Inflammatory macrophage treated with lipopolysaccharide for 1 hour (primary cell): ENCODE measurements at places on chromosomes 11 and 22.

DNA sequence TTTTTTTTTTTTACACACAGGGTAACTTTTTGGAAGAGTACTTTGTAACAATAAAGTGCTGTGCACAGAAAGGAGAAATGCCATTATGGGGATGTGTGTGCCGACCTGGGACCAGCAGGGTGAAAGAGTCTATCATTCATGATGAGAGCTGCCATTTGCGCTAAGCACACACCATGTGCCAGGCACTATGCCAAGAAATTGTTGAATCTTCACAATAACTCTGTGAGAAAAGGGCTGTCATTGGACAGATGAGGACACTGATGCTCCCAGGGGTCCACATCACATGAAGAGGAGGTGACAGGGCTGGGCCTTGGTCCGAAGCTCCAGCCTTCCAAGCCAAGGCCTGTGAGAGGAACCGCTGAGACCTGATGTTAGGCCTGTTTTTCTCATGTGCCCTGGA lies 5.6 kb downstream of the DUSP18 start:
- DNase-seq, result no peak

- no peak for DNase-seq
Observed at GRCh38 chr11:74019104-74019738, 10.3 kb upstream of the UCP3 start.

- DNase-seq, result no peak
Observed at GRCh38 chr11:82246926-82247325, 486.7 kb downstream of the FAM181B start.

DNA sequence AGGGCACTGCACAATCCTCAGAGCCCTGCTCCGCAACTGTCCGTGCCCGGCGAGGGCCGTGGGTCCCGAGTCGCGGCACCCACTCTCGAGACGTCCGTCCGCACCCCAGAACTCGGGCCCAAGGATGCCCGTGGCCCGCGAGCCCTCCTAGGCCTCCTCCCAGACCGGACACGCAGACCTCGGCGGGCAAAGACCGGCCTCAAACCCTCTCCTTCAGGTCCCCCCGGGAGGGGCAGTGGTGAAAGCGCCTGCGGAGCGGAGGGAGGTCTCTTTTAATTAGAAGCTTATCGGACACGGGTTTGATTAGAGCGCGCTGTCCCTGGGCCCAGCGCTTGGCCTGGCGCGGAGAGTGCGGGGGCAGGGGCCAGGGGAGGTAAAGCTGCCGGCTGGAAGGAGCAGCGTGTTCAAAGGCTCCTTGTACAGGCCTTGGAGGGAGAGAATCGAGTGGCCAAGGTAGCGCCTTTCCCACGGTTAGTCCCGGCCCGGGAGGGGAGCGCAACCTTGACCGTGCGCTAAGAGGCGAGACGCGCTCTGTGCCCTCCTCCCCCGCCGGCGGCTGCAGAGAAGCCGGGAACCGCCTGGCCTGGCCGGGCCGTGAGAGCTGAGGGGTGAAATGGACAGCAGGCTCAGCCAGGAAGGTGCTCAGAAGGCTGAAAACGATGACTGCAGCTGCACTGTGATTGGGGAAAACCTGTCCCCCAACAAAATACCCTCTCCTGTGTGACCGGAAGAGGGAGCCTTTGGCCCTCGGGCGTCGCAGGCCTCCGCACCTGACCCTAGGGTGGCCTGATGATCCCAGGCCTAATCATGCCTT lies 4.6 kb downstream of the WT1 start:
- DNase-seq, result no peak

DNA sequence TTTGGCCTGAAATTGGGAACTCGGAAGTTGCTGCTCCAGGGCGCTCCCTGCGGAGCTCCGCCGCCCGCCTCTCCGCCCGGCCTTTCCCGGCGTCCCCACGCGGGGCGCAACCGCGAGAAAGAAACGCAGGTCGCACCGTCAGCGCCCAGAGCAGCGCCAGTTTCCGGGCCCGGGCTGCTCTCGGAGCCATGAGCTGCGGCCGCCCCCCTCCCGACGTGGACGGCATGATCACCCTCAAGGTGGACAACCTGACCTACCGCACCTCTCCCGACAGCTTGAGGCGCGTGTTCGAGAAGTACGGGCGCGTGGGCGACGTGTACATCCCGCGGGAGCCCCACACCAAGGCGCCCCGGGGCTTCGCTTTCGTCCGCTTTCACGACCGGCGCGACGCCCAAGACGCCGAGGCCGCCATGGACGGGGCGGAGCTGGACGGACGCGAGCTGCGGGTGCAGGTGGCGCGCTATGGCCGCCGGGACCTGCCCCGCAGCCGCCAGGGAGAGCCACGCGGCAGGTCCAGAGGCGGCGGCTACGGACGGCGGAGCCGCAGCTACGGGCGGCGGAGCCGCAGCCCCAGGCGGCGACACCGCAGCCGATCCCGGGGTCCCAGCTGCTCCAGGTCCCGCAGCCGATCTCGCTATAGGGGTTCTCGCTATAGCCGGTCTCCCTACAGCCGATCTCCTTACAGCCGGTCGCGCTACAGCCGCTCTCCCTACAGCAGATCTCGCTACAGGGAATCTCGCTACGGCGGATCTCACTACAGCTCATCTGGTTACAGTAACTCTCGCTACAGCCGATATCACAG lies 521 bp downstream of the SRSF8 start:
- DNase-seq, result peak; percentile 71

DNA sequence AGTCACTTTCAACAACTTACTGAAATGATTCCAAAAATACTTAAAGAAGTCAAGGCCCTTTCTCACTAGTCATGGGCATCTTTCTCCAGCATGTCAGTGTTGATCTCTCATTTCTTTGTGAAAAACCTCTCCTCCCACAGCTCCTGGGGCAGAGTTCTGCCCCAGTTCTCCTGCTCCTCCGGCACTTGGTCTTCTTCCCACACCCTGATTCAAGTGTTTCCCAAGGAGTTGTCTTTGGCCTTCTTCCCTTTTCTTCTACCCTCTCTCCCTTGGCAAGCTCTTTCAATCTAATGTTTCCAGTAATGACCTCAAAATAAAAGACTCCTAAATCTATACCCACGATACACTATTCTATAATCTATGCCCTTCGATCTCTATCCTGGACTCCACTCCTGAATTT lies 42.1 kb upstream of the CCDC34 start:
- no peak for DNase-seq

DNA sequence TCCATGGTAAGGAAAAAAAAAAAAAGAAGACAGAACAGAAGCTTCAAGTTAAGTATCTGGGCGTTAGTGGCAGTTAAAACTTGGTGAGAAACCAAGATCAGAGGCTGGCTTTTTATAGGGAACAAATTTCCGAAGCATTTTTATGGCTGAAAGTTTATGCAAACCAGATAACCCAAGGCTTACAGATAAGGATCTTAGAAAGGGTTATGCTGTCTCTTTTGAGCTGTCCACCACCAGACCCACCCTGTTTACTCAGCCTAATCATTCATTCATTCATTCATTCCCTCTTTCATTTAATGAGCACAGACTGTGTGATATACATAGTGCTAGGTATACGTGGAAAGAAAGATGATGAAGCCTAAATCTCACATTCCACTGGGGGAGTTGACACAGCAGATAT lies 89.5 kb downstream of the ME3 start:
- DNase-seq, result no peak

GRCh38 chr11:11958403-11959231 lies 49.8 kb downstream of the DKK3 start:
- no peak for DNase-seq

GRCh38 chr11:84396521-84396920 lies 1110.4 kb upstream of the CCDC90B start:
- no peak for DNase-seq
